Stimulated activated CD8-positive, alpha-beta memory T cell treated with anti-CD3 and anti-CD28 coated beads, Interleukin-15, amount 100 ng/mL, for 48 hours (primary cell): ENCODE measurements at places on chromosomes 2 and 18.

DNA sequence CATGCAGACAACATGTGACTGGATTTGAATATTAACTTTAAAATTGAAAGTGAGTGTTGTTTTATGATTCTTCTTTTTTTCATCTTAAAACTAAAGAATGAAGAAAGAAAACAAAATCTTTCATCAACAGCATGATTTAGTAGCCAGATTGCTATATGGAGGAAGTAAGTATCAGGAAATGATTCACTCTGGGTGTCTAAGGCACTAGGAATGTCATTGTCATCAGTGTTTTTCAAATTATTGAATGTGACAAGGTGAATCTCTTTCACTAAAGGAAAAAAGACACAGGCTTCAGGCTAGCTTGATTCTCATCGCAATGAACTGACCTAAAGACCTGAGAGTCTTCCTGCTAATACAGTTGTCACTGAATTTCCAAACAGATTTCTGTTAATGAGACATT lies 430.1 kb downstream of the FBXO15 start:
- no peak for DNase-seq

- peak; percentile 59 for DNase-seq
Measured at GRCh38 chr2:29014811-29015421, 33.8 kb downstream of the TOGARAM2 start.

DNA sequence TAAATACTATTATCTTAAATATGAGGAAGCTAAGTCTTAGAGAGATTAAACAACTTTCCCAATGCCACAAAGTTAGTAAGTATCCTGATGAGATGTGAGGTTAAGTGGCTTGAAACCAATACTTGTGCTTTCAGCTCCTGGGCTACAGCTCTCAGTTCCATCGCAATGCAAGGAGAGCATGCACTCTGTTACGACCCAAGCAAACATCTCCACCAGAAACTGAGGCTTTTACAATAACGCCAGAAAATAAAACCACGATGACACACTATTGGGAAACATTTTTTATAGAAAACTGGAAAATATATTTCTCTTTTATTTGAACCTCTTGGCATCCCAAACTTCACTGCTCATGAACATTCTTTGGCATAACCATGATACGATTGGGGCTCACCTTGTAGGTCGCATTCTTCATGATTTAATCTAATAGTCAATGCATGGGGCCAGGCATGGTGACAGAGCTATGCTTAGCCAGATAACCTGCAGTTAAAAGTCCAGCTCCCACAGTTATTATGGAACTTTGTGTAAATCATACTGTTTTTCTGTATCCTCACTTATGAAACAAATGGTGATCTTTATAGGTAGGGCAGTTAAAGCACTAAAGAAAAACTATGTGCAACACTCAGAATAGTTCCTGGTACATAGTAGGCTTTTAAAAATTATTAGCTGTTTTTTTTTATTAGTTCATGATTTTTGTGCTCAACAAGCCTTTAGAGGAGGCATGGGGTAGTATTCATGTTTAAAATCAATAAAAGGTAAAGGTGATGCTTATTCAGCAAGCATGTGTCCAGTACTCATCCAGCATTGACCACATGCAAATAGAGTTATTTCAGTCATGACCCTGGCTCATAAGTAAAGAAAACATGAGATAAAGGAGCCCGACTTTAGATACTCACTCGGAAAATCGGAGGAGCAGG lies 238.3 kb upstream of the TRIB2 start:
- no peak for DNase-seq

DNA sequence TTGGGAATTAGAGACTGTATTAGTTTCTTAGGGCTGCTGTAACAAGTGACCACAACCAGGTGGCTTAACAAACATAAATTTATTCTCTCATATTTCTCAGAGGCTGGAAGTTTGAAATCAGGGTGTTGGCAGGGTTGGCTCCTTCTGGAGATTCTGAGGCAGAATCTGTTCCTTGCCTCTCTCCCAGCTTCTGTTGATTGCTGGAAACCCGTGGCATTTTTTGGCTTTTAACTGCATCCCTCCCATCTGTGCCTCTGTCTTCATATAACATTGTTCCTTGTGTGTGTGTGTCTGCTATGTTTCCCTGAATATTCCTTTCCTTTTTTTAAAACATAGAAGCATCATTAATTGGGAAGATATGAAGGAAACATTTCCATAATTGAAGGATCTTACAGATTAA lies 448.1 kb upstream of the DCC start:
- no peak for DNase-seq

DNA sequence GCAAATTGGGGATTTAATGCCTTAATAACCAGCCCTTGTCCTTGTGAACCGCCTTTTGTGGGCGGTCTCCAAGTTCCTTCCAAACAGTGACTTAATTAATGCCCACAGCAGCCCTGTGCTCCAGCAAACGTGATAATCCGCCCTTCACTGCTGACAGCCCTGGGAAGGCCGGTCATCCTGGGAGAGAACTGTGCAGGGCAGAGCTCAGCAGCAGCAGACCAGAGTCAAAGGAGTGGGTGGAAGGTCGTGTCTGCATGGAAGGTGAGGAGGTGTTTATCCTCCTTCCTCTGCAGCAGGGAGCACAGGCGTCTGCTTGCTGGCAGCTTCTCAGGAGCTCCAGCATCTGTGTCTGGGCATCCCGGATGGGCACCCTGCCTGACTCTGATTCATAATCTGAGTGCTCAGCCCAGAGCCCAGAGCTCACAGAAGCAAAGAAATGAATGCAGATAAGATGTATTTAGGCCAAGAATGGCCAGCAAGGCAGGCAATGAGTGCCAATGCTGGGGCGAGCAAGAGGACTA lies 270.0 kb upstream of the PXDN start:
- no peak for DNase-seq

DNA sequence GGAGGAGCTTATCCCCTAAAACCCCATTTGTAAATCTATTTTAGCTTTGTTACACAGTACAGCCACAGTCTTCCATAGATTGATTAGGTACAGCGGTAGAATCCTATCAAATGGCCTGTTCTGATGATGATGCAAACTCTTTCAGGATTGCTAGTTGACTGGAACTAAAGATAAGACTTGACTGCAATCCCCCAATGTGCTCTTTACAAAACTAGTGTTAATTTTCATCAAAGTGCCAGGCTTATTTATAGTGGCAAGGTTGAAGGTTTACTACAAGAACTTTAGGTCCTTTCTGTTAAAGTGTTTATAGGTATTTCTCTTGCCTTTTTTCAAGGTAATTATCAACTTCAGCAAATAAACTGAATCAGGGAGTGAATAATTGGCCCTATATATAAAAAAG lies 9.0 kb upstream of the OTX1 start:
- DNase-seq = no peak

GRCh38 chr18:154151-154550 lies 4.2 kb upstream of the USP14 start:
- no peak for DNase-seq

- DNase-seq = no peak
Measured at GRCh38 chr18:11669271-11669947, 19.7 kb upstream of the GNAL start.

GRCh38 chr18:7755753-7756475 lies 188.8 kb downstream of the PTPRM start:
- DNase-seq = no peak

- DNase-seq = no peak
Measured at GRCh38 chr18:46427216-46427995, 229.6 kb downstream of the LOXHD1 start.

GRCh38 chr2:230717600-230717999 lies 5.0 kb downstream of the CAB39 start:
- DNase-seq = no peak

DNA sequence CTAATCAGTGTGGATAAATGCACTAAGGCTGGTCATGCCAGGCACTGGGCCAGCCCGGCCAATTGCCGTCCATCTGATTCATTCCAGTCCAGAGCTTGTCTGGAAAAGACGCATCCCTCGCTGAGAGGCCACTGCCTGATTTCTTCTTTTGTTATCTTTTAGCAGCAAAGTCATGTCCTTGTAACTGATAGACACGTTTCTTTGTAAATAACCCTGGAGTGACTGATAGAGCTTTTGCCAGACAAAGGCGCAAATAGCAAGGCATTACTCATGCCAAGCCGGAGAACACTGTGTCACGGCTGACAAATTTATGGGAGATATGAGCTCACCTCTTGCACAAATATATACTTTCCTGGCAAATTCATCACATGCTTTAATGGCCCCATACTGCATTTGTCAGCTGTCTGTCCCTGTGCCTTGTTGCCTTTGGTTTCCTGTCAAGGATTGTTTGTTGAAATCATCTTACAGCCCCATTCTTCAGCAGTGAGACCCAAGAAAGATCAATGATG lies 164.4 kb downstream of the ETAA1 start:
- no peak for DNase-seq

GRCh38 chr2:239067196-239067865 lies 219.4 kb downstream of the TWIST2 start:
- DNase-seq = no peak

GRCh38 chr2:105102963-105103421 lies 65.1 kb downstream of the MRPS9 start:
- no peak for DNase-seq

GRCh38 chr2:154762638-154763037 lies 64.1 kb downstream of the KCNJ3 start:
- no peak for DNase-seq

- no peak for DNase-seq
Measured at GRCh38 chr2:185668710-185669109, 69.9 kb upstream of the FSIP2 start.

GRCh38 chr2:8290771-8291352 lies 391.0 kb upstream of the ID2 start:
- no peak for DNase-seq

DNA sequence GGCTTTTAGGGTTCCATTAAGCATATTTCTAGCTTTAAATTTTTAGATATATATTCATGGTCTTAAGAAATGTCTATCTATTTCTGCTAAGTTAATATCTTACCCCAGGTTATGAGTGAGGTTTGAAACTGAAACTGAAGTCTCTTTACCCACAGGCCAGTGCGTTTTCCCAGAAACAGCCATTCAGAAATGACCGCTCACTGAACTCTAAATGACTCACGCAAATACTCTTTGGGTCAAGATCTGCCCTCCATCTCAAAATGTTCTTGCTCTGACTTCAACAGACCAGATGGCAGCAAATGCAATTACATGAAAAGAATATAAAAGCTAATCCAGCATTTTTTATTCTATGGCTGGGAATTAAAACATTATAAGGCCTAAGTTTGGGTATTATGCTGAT lies 315.2 kb downstream of the TDRD15 start:
- no peak for DNase-seq

DNA sequence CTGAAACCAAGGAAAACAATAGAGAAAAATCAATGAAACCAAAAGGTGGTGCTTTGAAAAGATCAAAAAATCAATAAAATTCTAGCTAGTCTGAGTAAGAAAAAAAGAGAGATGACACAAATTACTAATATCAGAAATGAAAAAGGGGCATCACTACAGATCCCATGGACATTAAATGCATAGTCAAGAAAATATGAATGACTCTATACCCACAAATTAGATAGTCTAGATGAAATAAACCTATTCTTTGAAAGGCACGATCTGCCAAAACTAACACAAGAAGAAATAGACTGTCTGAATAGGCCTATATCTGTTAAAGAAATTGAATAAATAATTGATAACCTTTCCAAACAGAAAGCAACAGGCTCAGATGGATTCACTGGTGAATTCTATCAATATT lies 15.2 kb upstream of the DSG3 start:
- DNase-seq = no peak
